ENCODE measurements at places on chromosomes 7 and 10.
A peak's percentile ranks its signal among the peaks of the same experiment; 100 is the strongest.

- no peak for DNase-seq
These were observed 55.8 kb upstream of the SEMA3C start for GRCh38 chr7:80974396-80975358.

- DNase-seq: no peak
These were observed 26.2 kb upstream of the MSRB2 start for GRCh38 chr10:23069019-23069815.

DNA sequence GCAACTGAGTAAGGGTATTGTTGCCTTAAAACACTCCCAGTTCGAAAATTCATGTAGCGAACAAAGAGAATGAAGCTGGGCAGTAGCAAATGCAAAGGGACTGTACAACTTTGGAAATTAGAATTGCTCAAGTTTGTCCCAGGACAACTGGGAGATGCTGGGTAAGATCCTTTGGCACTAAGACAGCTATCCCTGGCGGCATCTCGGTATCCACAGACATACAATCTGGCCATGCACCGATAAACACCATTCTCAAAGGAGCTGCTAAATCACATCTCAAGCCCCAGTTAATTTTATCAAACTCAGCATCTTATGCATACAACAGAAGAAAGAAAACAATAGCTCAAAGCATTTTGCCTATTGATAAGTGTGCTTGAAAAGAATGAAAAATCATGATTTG is 177.3 kb downstream of the AMPH start:
- DNase-seq: no peak

- DNase-seq: no peak
These were observed 5.7 kb upstream of the GSTK1 start for GRCh38 chr7:143257501-143257900.

DNA sequence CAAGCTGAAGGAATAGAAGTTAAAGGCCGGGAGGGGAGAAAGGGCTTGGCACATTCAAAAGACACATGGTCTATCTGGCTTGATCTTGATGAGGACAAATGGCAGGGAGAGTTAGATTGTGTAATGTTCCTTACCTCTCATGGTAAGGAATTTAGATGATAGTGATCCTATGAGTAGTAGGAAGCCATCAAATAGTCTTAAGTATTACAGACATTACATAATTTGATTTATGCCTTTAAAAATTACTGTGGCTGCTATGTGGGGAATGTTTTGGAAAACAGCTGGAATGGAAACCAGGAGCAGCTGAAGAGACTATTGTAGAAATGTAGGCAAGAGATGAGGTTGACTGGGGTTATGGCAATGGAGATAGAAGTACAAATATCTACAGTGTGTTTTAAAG is 351.3 kb upstream of the BMPER start:
- peak; percentile 56 for DNase-seq

DNA sequence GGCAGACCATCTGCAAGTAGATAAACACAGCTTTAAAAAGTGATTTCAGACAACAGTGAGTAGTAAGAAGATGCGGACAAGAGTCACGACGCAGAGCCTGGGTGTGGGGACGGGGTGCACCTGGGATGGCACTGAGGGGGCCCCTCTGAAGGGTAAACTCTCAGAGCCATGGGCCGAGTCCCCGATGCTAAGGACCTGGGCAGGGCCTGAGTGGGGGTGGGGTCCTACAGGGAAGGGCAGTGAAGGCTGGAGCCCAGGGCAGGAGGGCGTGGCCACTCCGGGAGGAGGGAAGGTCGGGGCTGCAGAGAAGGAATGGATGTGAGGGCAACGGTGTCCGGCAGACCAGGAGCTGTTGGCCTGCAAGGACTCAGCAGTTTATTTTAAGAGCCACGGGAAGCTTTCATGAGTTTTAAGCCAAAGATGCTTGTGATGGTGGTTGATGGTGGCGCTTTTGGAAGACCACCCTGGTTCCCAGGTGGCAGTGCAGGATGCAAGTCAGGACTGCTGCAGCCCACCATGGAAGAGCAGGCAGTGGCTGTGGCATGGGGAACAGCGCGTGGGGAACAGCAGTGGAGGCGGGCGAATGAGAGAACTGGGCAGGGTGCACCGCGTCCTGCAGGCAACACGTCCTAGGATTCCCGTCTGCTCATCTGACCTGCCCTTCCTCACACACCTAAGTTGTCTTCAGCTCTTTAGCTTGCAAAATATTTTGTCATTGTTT is 296.8 kb downstream of the DNAJB6 start:
- no peak for DNase-seq

GRCh38 chr10:106571192-106571946 is 593.1 kb downstream of the SORCS1 start:
- DNase-seq: no peak

DNA sequence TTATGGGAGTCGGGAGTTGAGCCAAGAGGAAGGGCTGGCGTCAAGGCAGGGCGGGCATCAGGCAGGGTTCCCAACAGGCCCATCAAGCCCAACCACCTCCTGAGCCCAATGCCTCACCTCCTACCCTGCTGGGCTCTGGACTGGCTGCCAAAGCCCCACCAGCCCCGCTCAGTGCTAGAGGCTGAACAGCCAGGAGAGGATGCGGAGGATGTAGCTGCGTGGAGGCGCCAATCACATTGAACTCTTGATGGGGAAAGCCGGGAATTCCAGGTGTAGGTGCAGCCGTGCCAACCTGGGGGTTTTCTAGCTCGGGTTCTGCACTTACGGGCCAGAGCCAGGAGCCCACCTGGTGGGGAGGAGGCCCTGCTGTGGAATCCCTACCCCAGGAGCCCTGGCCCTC is 12.9 kb downstream of the ATP5MF start:
- DNase-seq: no peak

GRCh38 chr10:50636618-50637579 is 13.1 kb upstream of the SGMS1 start:
- DNase-seq: no peak

DNA sequence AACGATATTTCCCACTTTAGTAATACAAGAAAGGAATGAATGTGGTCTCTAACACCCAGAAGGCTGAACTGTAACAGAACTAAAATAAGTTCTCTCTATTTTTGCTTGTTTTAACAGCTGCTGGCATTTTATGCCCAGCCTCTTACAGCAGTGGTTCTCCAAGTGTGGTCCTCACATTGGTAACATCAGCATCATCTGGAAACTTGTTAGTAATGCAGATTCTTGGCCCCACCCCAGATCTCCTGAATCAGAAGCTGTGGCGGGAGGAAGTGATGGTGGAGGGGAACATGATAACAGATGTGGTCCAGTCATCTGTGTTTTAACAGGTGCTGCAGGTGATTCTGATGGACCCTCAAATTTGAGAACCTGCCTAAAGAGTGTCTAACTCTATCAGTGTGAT is 170.1 kb downstream of the TMEM26 start:
- DNase-seq: no peak

- DNase-seq: no peak
These were observed 155.2 kb downstream of the ZNF365 start for GRCh38 chr10:62529396-62529795.

GRCh38 chr10:79123547-79123963 is 54.8 kb downstream of the ZMIZ1 start:
- DNase-seq: no peak

GRCh38 chr10:103077491-103078308 is 115.4 kb downstream of the NT5C2 start:
- DNase-seq: no peak

DNA sequence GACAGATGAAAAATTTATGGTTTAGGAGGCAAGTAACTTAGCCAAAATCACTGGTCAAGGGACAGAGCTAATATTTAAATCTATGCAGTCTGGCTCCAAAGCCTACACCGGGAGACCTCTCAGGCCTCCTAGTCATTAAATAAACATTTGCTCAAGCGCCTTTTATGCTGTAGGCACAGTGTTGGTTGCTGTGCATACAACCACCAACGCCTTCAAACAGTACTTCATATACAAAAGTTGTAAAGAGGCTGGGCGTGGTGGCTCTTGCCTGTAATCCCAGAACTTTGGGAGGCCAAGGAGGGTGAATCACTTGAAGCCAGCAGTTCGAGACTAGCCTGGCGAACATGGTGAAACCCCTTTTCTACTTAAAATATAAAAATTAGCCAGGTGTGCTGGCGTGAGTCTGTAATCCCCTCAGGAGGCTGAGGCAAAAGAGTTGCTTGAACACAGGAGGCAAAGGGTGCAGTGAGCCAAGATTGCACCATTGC is 159.8 kb downstream of the MAGI2 start:
- DNase-seq: no peak

DNA sequence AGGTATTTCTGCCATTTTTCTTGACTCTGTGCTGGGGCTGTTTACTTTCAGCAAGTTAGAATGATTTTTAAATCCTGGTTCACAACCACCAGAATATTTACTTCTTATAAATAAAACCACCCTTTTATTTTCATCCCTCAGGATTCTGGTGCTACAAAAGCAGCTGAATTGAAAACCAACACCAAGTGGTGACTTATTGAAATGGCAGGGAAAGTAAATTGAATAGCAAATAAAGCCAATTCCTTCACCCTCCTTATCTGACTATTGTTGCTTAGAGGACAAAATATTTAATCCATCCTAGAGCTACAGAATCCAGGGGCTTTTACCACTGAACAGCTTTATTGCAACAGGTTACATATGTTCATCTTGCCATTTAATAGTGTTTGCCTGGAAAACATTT is 828.6 kb upstream of the GHITM start:
- no peak for DNase-seq

DNA sequence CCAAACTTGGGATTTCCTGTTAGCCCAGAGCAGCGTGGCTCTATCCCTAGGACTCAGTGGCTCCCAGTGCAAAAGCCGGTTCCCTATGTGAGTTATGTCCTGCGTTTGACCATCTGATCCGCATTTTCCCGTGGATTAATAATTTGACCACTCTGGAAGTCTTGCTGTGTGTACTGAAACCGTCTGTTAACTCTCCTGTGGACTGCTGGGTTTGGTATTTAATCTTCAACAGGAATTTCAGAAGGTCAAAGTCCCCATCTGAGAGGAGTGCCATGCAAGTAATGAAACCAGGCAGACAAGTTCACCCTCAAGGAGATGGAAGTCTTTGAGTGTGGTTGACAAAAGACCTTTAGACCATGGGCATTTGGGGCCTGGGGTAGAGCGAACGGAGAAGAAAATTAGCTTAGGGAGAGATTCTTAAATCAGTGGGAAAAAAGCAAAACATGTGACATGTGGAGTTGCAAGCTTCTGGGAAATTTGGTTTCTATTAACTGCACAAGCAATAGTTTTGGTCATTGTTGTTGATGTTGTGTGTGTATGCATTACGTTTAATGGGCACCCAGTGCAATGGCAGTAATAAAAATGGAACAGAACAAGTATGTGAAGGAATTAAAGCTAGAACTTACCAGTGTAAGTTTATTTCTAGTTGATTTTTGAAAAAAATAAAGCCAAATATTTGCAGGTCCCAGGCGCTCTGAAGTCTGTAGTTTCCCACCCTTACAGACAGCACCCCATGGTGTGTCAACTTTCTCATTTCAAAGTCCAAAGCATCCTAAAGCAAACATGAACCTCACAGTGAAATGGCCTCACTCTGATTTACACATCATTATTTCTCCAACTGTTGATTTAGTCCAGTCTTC is 38.2 kb downstream of the LYZL1 start:
- no peak for DNase-seq

DNA sequence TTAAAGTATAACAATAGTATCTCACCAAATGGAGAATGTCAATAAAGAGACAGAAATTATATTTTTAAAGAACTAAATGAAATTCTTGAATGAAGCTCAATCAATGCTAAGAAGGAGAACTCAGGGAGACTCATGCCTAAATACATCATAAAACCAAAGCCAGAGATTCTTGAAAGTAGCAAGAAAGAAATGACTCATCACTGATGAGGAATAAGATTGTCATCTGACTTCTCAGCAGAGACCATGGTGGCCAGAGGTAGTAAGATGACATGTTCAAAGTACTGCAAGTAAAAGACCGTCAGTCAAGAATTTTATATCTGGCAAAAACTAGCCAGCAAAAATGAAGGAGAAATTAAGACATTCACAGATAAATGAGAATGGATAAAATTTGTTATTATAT is 399.0 kb downstream of the GRID1 start:
- no peak for DNase-seq

DNA sequence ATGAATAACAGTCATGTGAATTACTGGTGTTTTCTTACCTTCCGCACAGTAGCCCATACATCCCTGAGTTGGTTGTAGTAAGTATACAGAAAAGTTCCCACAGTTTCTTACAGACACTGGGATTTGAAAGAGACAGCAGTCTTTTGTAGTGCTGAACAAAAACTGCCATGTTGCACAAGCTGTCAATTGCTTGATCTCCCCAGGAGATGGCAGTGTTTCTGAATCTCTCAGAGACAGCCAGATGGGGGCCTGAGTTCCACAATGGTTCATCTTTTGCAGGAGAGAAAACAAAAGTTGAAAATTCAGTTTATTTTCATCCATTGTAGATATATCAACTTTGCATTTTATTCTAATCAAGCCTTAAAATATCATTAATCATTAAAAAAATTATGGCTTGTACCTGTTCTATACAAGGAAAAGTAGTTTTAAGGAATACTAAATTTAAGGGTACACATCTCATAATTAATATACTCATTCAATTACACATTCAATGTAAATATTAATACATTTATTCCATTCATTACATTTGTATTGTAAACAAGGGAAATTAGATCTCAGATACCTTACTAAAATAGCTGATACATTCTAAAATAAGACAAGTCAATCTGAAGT is 14.5 kb downstream of the VWDE start:
- DNase-seq: peak; percentile 23

DNA sequence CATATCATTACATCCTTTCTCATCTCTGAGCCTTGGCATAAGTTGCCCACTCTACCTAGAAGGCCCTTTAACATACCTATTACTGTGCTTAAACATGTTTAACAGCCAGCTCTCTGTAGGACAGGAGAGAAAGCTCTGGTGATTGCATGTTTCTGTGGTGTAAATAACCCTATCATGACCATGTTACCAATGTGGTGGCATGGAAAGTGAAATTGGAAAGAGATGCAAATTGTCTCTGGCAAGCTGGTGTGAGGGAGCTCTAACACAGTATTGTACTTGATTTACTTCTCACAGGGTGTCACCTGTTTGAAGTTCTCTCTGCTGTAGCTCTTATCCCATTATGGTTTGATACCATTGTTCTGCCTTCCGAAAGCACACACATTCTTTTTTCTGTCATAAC is 231.8 kb upstream of the DKK1 start:
- DNase-seq: no peak

- no peak for DNase-seq
These were observed 116.5 kb downstream of the SVOPL start for GRCh38 chr7:138584696-138585095.

DNA sequence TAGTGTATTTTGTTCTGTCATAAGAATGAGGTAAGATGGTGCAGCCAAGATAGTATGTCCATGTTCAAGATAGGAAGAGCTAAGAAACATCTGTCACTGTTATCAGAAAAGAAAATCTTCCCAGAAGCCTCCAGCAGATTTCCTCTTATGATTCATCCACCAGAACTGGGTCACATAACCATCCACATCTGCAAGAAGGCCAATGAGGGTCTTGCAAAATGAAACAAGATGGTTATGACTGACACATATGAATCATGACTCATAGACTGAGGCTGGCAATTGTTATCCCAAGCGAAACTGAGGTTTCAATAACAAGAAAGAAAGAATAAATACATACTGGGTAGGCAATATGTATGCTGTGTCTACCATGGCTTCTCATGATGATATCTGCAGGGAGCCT is 30.3 kb downstream of the CCNJ start:
- peak; percentile 46 for DNase-seq

GRCh38 chr10:98382691-98383101 is 32.3 kb downstream of the PYROXD2 start:
- no peak for DNase-seq

- no peak for DNase-seq
These were observed 8.0 kb upstream of the EPHA1 start for GRCh38 chr7:143416565-143417149.
